ENCODE measurements at places on chromosomes 7 and 10. TPM values are rescaled to one million over a fixed set of nuclear protein-coding genes. Genes with fewer than 3 reads are reported as not detected.

The TMEM168 gene
- 14.8 TPM for total RNA-seq

The CHN2 gene
- 12.6 TPM for total RNA-seq

The KCNH2 gene
- 0.07 TPM for total RNA-seq

The TUBAL3 gene
- not detected for total RNA-seq

The HOXA5 gene
- total RNA-seq: not detected

The FRG2B gene
- total RNA-seq: not detected
